Tibial nerve (tissue), 4 donors: ENCODE measurements at places on chromosomes 7 and 10. TPM values are rescaled to one million over a fixed set of nuclear protein-coding genes. Genes with fewer than 3 reads are reported as not detected.

OR2A12 gene
- total RNA-seq = not detected

HKDC1 gene
- total RNA-seq = 4.8 TPM

DNA sequence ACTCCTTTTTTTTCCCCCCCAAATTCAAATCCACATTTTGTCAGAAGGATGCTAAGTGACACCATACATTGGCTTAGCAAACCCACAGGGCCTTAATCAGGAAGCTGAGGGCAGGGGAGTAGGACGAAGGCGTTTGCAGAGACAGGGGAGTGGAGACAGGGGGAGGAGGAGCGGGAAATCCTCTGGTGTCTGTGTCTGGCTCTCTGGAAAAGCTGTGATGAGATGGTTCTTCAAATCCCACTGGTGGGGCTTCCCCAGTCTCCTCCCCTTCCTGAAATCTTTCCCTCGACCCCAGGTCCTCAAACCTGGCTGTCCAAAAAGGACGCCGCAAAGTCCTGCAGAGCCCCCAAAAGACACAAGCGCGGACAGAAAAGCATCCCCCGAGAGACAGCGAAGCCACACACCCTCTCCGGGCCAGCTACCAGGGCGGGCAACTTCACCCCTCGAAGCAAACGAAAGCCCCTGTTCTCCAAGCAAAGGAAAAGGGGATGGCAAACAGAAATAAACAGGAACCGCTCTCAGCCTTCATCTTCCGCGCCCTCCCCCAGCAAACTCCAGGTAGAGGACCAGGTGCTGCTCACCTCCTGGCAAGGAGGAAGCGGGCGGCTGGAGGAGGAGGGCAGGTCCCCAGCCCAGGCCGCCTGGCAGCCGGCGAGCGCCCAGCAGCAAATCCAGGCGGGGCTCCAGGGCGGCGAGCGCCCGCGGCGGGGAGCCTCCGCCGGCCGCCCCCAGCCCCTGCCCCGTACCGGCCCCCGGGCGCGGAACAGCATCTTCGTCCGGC is 520 bp downstream of the ELAPOR2 start:
- DNase-seq = no peak
- H3K36me3 ChIP-seq = no peaks in the 10 kb centered on the region
- H3K4me3 ChIP-seq = peak overlapping the region; percentile 50
- peak overlapping the region; percentile 55 for H3K27ac ChIP-seq
- H3K27me3 ChIP-seq = no peaks in the 10 kb centered on the region

DNA sequence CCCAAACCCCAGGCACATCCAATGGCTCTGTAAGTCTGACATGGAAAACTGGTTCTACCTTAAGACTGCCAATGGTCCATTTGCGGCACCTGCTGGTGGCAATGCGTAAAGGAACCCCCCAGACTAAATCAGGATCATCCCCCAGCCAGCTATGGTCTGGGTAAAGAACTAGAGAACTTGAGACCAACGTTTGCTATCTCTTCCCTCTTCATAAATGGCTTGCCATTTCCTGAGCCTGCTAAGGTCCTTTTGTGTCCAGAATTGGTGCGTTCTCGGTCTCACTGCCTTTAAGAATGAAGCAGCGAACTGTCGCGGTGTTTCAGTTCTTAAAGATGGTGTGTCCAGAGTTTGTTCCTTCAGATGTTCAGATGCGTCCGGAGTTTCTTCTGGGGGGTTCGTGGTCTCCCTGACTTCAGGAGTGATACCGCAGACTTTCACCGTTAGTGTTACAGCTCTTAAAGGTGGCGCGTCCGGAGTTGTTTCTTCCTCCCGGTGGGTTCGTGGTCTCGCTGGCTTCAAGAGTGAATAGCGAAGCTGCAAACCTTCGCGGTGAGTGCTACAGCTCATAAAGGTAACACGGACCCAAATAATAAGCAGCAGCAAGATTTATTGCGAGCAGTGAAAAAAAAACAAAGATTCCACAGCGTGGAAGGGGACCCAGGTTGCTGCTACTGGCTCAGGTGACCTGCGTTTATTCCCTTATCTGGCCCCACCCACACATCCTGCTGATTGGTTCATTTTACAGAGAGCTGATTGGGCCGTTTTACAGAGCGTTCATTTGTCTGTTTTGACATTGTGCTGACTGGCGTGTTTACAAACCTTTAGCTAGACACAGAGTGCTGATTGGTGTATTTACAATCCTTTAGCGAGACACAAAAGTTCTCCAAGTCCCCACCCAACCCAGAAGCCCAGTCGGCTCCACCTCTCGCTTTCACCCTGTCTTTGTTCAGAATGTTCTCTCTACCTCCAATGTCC is 95.4 kb downstream of the ELMO1 start:
- no peaks in the 10 kb centered on the region for H3K4me1 ChIP-seq
- peak overlapping the region; percentile 41 for H3K4me3 ChIP-seq
- H3K27ac ChIP-seq = peak overlapping the region; percentile 88
- H3K36me3 ChIP-seq = no peaks in the 10 kb centered on the region
- H3K27me3 ChIP-seq = no peaks in the 10 kb centered on the region

- no peaks in the 10 kb centered on the region for H3K36me3 ChIP-seq
- H3K27ac ChIP-seq = no peak overlapping the region
- H3K4me3 ChIP-seq = no peak overlapping the region
- H3K4me1 ChIP-seq = no peaks in the 10 kb centered on the region
- no peak for DNase-seq
- H3K27me3 ChIP-seq = no peaks in the 10 kb centered on the region
Observed at GRCh38 chr10:107487284-107487683, 322.8 kb upstream of the SORCS1 start.

DNA sequence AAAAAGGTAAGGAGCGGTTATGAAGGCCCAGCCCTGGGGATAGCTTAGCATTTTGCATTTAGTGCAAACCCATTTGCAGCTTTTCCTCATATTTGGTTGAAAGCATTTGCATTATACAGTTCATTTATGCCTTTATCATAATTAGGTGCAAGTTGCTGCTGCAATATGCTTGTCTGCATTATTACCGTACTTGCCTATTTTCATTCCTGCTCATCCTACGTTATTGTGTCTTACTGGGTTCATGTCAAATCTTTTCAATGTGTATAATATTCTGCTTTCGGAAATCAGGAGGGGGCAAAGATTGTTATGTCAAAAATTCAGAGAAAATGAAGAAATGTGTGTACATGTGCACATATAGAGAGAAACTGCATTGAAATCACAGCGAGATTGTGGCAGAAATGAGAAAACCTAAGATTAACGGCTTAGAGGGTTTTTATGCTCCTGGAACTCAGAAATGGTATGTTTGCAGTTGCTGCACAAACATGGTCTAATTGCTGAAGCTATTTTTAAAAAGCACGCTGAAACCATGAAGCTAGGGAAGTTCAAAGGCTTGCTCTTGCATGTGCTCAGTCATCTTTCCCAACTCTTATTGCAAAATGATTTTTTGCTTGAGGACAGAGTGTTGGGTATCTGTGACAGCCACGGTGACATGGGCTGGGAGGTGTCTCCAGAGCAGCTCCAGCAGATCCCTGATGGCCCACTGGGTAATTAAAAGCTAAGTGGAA is 613.2 kb downstream of the SDK1 start:
- no peaks in the 10 kb centered on the region for H3K27me3 ChIP-seq
- no peak overlapping the region for H3K27ac ChIP-seq
- H3K36me3 ChIP-seq = no peaks in the 10 kb centered on the region
- no peak overlapping the region for H3K4me3 ChIP-seq
- DNase-seq = no peak

DNA sequence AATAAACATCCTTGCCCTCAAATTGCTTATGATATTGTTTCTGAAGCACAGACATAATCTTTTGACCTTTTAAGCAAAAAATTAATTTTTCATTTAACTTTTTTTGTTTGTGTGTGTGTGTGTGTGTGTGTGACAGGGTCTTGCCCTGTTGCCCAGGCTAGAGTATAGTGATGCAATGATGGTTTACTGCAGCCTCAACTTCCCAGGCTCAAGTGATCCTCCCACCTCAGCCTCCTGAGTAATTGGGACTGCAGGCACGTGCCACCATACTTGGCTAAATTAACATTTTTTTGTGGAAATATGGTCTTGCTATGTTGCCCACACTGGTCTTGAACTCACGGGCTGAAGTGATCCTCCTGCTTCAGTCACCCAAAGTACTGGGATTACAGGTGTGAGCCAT is 68.9 kb downstream of the BMPR1A start:
- no peak overlapping the region for H3K27ac ChIP-seq
- H3K4me3 ChIP-seq = no peak overlapping the region
- no peaks in the 10 kb centered on the region for H3K27me3 ChIP-seq
- H3K36me3 ChIP-seq = no peaks in the 10 kb centered on the region
- DNase-seq = no peak

DNA sequence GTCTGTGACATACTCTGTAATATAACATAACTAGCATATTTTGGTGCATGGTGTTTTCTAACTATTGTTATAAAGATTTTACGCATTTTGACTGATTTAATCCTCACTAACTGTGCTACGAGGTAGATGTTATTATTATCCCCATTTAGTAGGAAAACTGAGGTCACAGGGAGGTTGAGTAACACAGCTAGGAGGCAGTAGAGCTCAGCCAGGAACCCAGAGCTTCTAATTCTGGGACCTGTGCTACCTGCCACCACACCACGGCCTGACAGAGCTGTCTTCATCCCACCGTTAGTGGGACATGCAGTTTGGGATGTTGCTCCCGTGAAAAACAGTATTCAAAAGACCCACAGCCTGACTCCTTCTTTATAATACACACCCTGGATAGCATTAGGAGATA is 962.5 kb downstream of the CNTNAP2 start:
- no peak overlapping the region for H3K27ac ChIP-seq
- H3K36me3 ChIP-seq = no peaks in the 10 kb centered on the region
- no peak overlapping the region for H3K4me3 ChIP-seq
- no peaks in the 10 kb centered on the region for H3K4me1 ChIP-seq
- no peaks in the 10 kb centered on the region for H3K27me3 ChIP-seq

HTRA1 gene
- 183 TPM for total RNA-seq

DNA sequence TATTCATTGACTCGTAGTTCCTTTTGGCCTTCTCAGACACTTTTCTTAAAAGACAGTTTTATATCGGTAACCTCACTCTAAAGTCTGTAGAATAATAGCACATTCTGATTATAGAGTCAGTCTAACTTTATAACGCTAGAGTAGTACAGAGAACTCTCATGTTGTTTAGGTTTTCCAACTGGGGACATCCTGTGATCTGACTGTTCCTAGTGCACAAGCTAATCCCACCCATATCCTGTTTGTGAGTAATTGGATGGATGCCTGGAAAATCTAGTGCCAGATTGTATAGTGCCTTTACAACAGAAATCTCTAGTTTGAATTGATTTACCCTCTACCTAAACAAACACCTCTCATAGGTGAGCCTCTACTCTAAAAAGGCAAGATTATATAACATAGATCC is 107.4 kb downstream of the ZEB1 start:
- H3K27ac ChIP-seq = no peak overlapping the region
- H3K4me3 ChIP-seq = no peak overlapping the region
- H3K36me3 ChIP-seq = no peaks in the 10 kb centered on the region
- no peak for DNase-seq
- H3K4me1 ChIP-seq = peaks cover 7% of the 10 kb centered on the region
- H3K27me3 ChIP-seq = no peaks in the 10 kb centered on the region

GRCh38 chr7:146528581-146528980 is 412.0 kb downstream of the CNTNAP2 start:
- H3K27ac ChIP-seq = no peak overlapping the region
- no peak overlapping the region for H3K4me3 ChIP-seq
- DNase-seq = no peak
- no peaks in the 10 kb centered on the region for H3K4me1 ChIP-seq
- no peaks in the 10 kb centered on the region for H3K27me3 ChIP-seq

DNA sequence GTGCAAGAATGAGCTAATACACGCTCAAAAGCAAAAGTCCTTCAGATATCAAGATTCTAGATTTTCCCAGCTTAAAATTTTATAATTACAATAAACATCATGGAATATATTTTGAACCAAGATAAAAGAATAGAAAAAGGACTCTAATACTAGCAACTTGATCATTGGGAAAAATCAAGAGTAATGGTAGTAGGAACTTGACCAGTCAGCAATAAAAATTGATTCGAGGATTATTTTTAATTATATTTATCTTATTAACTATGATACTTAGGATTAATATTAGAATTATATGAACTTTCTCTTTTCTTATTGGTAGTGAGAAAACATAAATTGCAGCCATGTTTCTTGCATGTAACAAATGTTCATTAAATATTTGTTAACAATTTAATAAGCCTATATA is 152.0 kb downstream of the GNAI1 start:
- H3K27ac ChIP-seq = no peak overlapping the region
- no peaks in the 10 kb centered on the region for H3K27me3 ChIP-seq
- no peaks in the 10 kb centered on the region for H3K4me1 ChIP-seq
- H3K36me3 ChIP-seq = no peaks in the 10 kb centered on the region
- DNase-seq = no peak

DNA sequence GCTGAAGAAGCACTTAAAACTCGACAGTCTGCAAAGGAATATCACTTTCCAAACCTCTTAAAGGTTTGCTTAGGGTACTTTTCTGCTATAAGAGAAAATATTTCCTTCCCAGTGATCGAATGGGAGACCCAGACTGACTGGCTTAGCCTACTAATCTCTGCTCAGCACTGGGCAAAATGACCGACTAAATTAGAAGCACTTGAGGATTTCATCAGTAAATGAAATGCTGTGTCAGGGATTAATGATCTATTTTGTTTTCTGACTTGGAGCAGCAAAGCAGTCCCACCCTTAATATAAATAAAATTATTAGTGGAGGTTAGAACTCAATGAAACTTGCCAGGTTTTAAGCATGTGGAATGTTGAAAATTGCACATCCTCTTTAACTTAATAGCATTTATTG is 411.6 kb downstream of the NEBL start:
- no peak for DNase-seq
- no peak overlapping the region for H3K27ac ChIP-seq
- H3K4me3 ChIP-seq = no peak overlapping the region
- H3K4me1 ChIP-seq = peaks cover 3% of the 10 kb centered on the region
- H3K36me3 ChIP-seq = no peaks in the 10 kb centered on the region

GRCh38 chr10:114953047-114953446 is 15.1 kb downstream of the TRUB1 start:
- H3K4me3 ChIP-seq = no peak overlapping the region
- H3K27ac ChIP-seq = no peak overlapping the region
- no peaks in the 10 kb centered on the region for H3K36me3 ChIP-seq
- H3K4me1 ChIP-seq = no peaks in the 10 kb centered on the region

DNA sequence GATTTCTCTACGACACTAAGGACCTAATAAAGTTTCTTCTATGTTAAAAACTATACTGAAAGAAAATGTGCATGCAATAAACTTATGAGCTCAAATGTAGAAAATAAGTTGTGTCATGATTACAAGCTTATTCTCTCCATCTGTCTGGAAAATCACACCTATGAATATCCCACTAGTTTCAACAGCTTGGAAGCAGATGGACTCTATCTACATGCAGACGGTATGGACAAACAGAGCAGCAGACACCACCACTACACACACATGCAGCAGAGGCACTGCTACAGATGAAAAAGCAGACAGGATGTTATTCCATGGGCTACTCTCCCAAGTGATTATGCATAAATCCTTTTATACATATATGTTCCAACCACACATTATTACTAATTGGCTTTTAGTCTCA is 123.4 kb upstream of the TARP start:
- no peaks in the 10 kb centered on the region for H3K36me3 ChIP-seq
- H3K27me3 ChIP-seq = no peaks in the 10 kb centered on the region
- no peak overlapping the region for H3K4me3 ChIP-seq
- H3K4me1 ChIP-seq = no peaks in the 10 kb centered on the region
- no peak for DNase-seq
